NCI-H2227 treated with DMSO at 0.1 percent for 48 hours (cell line): ENCODE measurements at places on chromosomes 3 and 15.
A peak's percentile ranks its signal among the peaks of the same experiment; 100 is the strongest.

- no peak for DNase-seq
These were observed 36.7 kb upstream of the ADPGK start for GRCh38 chr15:72820278-72820677.

GRCh38 chr3:2554656-2555055, 456.0 kb downstream of the CNTN4 start:
- DNase-seq = no peak

DNA sequence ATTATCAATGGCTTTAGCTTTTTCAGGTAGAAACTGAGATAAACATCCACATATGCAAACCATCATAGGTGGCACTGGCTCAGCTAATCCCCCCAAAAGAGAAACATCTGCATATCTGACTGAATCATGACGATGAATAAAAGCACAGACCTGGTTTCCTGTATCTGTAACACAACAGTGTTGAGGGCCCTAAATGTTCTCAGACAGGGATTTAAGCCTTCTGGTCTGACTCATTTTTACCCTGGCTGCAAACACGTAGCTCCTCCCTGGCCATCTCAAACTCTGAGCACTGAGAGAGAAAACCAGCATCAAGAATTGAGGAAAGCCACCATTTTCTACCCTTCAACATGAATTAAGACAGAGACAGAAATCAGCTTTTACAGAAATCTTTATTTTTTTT, 35.2 kb downstream of the GLB1 start:
- no peak for DNase-seq

DNA sequence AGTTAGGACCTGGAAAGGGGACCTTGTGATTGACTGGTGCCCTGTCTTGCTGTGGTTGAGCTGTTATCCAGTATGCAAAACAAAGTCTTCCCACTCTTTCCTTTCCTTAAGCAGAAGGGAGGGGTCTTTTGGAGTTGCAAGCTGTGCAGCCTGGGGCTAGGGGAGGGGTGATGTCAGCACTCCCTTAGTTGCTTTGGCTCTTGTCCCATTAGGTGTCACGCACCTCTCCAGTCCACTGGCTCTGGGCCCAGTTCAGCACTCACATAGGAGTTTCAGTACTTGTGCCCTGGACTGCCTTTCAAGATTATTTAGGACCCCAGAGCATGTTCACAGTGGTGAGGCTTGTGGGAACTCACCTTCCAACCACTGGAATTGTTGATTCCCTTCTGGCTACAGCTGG, 238.5 kb downstream of the DOCK3 start:
- DNase-seq = no peak

DNA sequence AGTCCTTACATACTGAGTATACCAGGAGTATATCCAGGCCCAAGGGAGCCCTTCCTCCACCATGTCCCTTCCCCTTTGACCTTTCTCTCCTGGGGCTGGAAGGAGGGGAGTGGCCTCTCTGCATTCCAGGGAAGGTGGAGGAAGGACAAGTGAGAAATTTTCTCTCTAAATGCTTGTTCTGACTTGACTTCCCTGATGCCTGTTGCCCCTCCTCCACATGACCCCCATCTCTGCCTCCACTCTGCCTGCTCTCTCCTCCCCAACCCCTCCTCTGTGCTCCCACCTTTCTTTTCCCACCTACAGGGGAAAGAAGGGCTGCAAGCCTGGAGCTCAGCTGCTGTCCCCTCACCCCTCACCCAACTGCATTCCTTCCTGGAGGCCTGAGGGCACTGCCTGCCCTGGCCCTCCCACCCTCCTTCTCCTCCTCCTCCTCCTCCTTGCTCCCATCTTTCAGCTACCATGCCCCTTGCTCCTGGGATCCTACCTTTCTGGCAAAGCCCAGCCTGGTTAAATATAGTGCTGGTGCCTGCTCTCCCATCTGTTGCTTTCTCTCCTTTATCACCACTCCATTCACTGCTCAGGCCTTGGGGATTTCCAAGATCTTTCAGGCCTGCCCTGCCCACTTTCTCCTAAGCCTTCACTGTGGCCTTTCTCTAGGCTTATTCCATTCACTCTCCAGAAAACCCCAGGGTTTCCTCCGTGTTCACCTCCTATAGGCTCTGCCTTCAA, 8.5 kb upstream of the DAG1 start:
- DNase-seq = no peak

GRCh38 chr3:65776494-65776893, 262.2 kb downstream of the MAGI1 start:
- DNase-seq = no peak

DNA sequence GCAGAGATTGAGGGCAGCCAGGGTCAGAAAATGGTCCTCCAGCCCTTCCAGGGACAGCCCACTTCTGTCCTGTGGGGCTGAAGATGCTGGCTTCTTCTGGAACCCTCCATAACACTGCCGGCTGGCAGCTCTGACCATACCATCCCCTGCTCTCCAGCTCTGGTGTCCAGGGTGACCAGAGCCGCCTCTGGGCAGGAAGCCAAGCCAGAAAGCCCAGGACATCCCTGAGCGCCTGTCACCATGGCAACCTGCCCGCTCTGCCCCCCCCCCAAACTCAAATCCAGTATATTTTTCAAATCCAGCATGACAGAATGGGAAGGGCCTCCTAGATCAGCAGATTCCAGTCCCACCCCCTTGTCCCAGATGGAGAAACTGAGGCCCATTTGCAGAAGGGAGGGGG, 420 bp upstream of the TMIE start:
- peak; percentile 38 for DNase-seq

DNA sequence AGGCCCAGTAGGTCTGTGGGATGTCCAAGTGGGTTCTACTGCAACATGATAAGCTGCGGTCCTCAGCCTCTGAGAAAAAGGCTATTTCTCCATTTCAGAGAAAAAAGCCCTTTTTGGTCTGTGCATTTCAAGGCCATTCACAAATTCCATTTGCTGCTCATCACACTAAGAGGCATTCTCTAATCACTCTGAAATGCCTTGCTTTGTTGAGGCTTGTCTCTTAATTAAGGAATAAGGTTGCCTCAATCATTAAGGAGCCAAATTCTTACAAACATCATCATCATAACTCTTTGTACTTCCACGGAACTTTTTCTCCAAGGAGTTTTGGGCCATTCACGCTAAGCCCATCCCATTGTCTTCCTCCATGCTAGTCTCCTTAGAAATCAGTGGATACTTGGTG, 74.4 kb downstream of the BOC start:
- no peak for DNase-seq

GRCh38 chr3:38578551-38578950, 70.9 kb downstream of the SCN5A start:
- no peak for DNase-seq
